Fibroblast of the aortic adventitia (primary cell): ENCODE measurements at places on chromosomes 12 and 14. TPM values are rescaled to one million over a fixed set of nuclear protein-coding genes. Genes with fewer than 3 reads are reported as not detected.

BDKRB2 gene
- 7.4 and 23.1 TPM in 2 replicates for total RNA-seq

OVCH1 gene
- total RNA-seq: 0.08 and 0.27 TPM in 2 replicates

SYNDIG1L gene
- not detected in 2 replicates for total RNA-seq

PAX9 gene
- total RNA-seq: 0.18 TPM in 1 of 2 replicates, not detected in the other

SLC4A8 gene
- 4.7 and 8.4 TPM in 2 replicates for total RNA-seq

REM2 gene
- total RNA-seq: 0.09 TPM in 1 of 2 replicates, not detected in the other

PLEKHG3 gene
- 8.2 and 9.0 TPM in 2 replicates for total RNA-seq

SSTR1 gene
- total RNA-seq: 0.57 and 0.63 TPM in 2 replicates

C12orf50 gene
- total RNA-seq: not detected in 2 replicates

HCAR2 gene
- total RNA-seq: 0.25 TPM in 1 of 2 replicates, not detected in the other

- no peak for DNase-seq
Observed at GRCh38 chr12:121983536-121984210, 38.0 kb upstream of the BCL7A start.

- DNase-seq: peak; percentile 25
Observed at GRCh38 chr12:102631274-102631673, 150.9 kb upstream of the IGF1 start.

- peak; percentile 66 for DNase-seq
Observed at GRCh38 chr12:4518106-4518728, 20.5 kb upstream of the RAD51AP1 start.

DNA sequence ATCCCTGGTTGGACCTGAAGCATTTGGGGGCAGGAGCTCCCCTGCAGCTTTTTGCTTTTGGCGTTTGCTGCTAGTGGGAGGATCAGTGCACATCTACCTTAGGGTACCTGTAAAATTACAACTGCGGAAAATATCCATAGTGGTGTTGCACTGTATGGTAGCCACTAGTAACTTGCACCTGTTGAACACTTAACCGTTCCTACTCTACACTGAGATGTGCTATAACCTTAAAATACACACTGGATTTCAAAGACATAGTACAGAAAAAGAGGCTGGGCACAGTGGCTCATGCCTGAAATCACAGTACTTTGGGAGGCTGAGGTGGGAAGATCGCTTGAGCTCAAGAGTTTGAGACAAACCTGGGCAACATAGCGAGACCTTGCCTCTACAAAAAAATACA is 2.9 kb downstream of the P2RX4 start:
- DNase-seq: no peak

- DNase-seq: no peak
Observed at GRCh38 chr14:70641548-70642302, at the start of gene TTC9. TSS of gene TTC9 (plus strand) at chr14:70641916. CDS start at chr14:70642130, 214 bp downstream.

DNA sequence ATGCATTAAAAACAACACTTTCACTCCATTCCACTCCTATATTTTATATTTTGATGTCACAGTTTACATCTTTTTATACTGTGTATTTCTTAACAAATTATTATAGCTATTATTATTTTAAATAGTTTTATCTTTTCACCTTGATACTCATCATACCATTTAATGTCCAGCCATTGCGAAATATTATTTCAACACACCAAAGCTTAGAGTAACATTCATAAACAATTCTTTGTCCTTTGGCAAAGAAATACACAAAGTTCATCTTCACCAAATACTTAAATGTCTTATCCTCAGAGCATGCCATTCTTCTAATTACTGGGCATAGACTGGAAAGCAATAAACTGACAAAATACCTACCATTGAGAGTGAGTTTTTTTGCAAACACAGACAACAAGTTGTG is 1963.4 kb upstream of the FLRT2 start:
- no peak for DNase-seq

- DNase-seq: no peak
Observed at GRCh38 chr14:34023824-34024767, 73.2 kb upstream of the EGLN3 start.

- DNase-seq: no peak
Observed at GRCh38 chr12:105574056-105574715, 243.7 kb downstream of the C12orf75 start.

DNA sequence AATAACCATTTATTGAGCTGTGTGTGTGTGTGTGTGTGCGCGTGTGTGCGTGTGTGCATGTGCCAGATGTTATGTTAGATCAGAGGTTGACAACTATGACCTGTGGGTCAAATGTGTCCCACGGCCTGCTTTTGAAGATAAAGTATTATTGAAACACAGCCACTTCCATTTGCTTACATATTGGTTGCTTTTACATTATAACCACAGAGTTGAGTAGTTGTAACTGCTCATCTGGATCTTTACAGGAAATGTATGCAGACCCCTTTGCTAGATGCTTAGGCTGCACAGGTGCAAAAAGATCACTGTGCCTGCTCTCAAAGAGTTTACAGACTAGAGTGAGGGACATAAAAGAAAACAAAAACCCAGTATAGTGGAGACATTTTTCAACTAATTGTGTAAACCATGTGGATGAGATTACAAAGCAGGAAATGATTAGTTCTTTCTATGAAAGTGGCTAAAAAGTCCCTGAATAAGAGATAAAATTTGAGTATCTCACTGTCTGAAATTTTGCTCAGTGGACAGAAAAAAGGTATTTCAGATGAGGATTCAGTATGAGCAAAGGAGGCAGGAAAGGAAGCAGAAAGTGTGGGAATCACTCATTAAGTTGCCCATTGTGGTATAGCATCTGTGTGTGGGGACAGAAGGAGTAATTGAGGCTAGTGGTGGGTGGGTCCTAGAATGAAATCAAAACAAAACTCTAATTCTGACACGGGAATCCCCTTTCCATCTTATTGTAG is 188.4 kb downstream of the PAH start:
- no peak for DNase-seq

DNA sequence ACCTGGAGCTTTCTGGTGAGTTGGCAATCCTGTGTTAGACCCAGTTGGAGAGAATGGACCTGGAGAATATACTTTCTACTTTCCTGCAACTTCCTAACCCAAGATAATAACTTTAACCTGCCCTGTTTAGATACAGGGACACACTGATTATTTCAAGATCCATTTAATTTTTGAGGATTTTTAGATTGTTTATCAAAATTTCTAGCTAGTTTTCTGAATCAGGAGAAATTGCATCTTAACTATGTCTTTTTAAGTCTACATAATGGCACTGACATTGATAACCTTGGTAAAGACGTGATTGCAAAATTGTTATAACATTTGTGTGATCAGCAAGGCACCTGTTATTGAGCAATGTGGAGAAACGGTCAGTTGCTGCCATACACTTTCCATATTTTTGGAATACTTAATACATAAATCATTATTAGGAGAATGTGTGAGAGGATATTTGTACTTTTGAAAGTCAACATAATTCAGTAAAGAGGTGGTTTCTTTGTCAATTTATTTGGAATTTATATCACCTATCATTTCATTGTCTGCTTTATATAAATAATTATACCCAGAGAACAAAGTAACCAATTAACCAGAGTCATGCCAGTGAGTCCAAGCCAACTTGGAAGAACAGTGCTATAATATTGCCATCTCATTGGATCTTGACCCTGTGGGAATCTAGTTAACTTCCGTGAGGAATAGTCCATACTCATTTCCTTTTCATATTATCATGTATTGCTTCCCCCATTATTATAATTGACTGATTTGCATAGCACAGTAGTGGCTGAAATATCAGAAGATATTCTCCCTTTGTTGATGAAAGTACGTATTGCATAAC is 28.4 kb downstream of the NFYB start:
- no peak for DNase-seq

GRCh38 chr14:21074398-21075272 is 4.5 kb downstream of the ARHGEF40 start:
- no peak for DNase-seq

- peak; percentile 80 for DNase-seq
Observed at GRCh38 chr12:93883436-93884154, 206.4 kb downstream of the CRADD start.

- no peak for DNase-seq
Observed at GRCh38 chr12:122865268-122866231, 30.3 kb downstream of the HIP1R start.

GRCh38 chr14:47555333-47555732 is 120.1 kb downstream of the MDGA2 start:
- DNase-seq: no peak

DNA sequence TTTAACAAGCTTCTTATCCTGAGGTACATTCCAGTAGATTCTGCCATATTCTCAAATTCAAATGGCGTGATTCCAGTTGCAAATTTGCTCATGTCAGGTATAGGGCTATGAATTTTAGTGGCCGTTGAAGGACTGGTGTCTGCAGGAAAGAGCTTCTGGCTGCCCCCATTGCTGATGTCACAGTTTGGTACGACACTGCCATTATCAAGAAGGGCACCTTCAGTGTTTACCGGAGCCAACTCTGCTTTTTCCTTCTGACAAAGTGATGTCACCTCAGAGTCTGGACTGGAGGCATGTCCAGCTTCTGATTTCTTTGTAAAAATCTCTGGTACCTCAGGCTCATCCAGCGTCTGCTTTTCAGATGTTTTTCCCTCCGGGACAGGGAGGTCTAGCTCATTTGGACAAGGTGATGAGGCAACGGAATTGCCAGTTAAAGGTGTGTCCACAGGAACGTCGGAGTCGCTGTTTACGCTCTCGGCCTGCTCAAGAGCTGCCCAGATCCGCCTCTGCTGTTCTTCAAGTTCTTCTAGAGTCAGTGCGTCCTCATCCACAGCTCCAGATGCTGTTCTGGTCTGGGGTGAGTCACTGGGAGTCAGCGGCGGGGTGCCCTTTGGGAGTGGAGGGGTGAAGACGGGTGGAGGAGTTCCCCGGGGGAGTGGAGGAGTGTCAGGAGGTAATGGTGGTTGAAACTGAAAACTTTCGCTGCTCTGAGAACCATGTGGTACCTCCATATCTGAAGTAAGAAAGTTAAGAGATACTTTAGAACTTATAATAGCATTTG is 27.0 kb downstream of the ZCCHC8 start:
- DNase-seq: no peak

GRCh38 chr12:26062566-26062965 is 62.3 kb downstream of the BHLHE41 start:
- DNase-seq: peak; percentile 58

- DNase-seq: peak; percentile 86
Observed at GRCh38 chr14:55073856-55074255, 22.4 kb downstream of the MAPK1IP1L start.

DNA sequence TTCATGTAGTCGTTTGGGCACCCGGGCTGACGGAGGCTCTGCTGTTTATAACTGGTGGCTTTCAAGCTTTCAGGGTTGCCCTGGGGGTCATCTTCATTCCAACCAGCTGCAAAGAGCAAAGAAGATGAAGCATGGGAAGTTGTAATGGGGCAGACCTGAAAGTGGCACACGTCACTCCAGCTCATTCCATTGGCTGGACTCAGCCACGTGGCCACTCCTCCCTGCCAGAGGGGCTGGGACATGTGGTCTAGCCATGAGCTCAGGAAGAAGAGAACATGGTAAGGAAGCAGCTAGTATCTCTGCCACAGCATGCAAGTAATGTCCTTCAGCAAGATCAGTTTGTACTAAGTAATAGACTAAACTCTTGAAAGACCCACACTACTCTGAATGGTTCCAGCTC is 51.7 kb upstream of the FERMT2 start:
- no peak for DNase-seq

GRCh38 chr14:68736471-68736871 is 56.4 kb downstream of the ZFP36L1 start:
- peak; percentile 42 for DNase-seq

DNA sequence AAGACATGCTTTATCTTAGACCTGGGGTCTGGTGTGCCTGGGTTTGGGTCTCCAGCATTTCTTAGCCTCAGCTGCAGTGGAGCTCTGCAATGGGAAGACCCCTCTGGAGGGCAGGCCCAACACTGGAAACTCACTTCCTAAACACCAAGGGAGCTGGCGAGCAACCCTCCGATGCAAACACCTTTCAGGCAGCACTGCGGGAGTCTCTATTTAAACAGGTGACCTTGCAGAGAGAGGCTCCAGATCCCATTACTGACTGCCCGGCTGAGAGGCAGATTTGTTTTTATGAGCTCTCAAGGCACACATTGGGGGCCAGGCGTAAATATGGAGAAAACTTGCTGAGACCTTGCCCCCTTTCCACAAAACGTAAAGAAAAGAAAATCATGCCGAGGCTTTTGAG is 195.5 kb downstream of the PAX9 start:
- DNase-seq: no peak

DNA sequence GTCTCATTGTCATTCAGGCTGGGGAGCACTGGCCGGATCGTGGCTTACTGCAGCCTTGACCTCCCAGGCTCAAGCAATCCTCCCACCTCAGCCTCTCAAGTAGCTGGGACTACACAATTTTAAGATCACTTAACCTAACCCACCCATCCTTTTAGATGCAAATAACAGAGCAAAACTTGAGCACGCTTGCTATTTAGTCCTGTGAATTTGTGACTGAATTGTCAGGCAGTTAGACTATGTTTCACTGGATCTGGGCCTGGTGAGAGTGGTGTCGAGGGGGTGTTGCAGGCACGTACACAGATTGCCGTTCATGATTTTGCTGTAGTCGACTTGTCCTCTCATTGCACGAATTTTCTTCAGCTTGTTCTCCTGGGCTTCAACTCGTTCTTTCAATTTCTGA is 38.2 kb downstream of the ZFYVE21 start:
- DNase-seq: no peak

- peak; percentile 79 for DNase-seq
Observed at GRCh38 chr12:95820096-95820703, 29.6 kb upstream of the NTN4 start.

DNA sequence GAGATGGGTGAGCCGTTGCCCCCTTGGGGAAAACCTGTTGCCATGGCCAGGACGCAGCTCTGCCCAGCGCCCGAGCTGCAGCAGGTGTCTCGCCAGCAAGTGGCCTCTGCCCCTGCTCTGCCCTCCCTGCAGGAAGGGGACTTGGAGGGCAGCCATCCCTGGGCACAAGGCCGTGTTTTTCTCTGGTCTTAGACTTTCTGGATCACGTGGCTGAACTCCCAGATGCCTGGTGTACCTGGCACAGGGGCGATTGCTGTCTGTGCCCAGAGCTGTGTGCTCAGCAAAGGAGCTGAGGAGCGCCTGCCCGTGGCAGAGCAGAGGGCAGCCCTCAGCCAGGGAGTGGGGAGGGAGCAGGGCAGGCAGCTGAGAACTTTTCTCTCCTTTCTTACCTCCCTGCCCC is 38.0 kb downstream of the TMEM63C start:
- no peak for DNase-seq

DNA sequence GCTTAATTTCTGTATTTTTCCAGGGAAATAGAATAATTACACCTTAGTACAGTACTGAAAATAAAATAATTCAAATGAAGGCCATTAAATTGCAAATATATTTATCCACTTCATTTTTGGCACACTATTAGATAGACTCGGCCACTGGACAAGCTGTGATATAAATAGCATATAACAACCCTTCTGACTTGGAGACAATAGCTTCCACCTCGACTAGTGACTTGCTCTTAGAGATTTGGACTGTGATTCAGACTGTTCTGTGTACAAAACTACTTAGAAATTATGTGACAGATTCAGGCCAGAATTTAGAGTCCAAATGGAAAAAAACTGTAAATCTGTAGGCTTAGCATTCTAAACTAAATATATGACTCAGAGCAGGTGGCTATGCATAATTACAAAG is 949.9 kb downstream of the LRFN5 start:
- peak; percentile 4 for DNase-seq
